ENCODE measurements at places on chromosomes 16 and 17.

- peak; percentile 31 for DNase-seq
Measured at GRCh38 chr16:49856672-49857330, 889 bp upstream of the ZNF423 start.

DNA sequence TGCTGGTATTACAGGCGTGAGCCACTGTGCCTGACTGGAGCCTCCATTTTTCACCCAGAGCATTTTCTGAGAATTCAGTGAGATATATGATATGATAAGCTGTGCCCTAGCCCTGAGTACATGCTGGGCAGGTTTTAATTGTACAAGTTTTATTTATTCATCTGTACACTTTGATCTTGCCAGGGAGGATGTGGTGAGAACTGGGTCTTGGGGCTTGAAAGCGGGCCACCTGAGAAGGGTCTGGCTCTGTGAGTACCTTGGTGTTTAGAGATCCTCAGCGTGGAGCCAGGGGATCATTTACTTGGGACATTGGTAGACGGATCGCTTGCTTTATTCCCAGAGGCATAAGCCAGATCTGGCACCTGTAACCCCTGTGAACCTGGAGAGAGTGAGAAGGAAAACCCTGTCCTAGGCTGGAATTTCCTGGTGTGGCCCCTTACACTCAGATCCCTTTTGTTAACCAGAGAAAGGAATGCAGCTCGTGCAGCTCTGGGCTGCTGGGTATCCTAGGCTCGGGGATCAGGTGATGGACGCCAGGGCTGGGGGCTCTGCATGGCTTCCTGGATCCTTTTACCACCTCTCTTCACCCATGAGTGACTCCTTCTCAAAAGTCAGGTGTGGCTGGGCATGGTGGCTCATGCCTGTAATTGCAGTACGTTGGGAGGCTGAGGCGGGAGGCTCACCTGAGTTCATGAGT, 91.9 kb downstream of the ABCC1 start:
- no peak for DNase-seq

DNA sequence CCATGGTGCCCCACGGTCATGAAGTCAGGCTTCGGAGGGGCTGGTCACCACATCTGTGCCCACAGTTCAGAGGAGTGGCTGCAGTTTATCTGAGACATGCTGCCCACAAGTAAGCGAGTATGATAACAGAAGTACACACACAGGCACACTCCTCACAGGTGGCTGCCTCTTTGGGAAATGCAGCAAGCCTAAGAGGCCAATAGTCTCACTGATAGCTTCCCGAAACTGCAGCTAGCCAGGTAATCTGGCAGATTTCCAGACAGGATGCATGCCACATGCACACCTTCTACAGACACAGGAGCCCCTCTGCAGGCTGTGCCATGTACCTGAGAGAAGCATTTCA, 12.6 kb upstream of the GFOD2 start:
- DNase-seq, result no peak

GRCh38 chr16:72187551-72187950, 15.6 kb upstream of the PMFBP1 start:
- DNase-seq, result no peak

- no peak for DNase-seq
Measured at GRCh38 chr17:7043182-7043496, 753 bp downstream of the SLC16A11 start.

DNA sequence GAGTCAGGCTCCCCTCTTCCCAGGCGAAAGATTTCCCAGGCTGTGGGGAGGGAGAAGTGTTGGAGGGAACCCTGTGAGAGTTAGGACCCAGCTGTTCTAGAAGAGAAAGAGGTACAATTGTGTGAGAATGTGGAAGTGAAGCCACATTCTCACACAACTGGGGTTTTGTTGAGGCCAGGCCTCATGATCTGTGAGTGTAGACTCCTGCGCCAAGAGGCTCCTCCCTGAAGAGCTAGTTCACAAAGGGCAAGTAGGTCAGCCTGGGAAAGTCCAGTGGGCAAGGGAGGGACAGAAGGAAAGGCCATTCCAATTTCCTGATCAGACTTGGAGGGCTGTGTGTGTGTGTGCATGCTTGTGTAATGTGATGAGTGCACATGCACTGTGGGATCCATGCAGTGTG, 15.2 kb downstream of the CD300LF start:
- DNase-seq, result no peak

GRCh38 chr17:70613681-70614080, 444.3 kb downstream of the KCNJ2 start:
- no peak for DNase-seq

GRCh38 chr16:5257462-5257861, 159.9 kb upstream of the EEF2KMT start:
- DNase-seq, result no peak

- DNase-seq, result no peak
Measured at GRCh38 chr17:21228111-21228510, 14.2 kb upstream of the TMEM11 start.

DNA sequence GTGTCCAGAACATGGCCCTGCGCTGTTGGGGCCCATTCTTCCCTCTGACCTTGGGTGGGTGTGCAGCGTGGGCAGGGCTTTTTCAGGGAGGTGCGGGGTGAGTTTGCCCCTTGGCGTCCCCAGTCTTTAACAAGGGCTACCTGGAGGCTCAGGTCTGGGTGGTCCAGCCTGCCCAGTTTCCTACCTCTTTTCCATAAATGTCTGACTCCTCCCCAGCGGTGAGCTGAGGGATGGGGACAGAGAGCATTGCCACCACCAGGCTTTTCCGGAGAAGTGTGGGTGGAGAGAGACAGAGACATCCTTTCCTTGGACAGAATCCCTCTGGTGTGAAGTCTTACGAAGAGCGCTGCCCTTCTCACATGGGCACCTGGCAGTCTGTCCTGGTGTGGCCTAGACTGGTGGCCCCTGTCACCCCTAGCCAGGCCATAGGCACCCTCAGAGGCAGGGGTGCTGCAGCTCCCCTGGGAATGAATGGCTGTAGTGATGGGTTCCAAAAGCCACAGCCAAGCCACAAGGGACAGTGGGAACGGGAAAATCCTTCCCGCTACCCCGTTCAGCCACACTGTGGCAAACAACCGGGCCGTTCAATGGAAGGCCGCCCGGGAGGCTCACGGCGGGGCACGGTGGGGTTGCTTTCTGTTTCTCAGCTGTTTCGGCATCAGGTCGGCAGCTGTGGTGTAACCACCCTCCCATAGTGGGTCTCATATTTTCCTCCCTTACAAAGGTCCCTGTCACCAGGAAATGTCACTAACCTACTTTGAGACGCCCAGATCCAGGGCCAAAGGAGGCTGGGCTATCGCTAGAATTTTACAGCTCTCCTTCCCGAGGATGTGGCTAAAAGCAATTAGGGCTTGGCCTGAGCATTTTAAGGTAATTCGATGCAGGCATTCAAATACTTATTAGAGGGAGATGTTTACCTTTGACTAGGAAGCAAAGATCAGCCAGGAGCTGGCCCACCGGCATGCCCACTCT, 61.9 kb upstream of the GSE1 start:
- DNase-seq, result no peak

DNA sequence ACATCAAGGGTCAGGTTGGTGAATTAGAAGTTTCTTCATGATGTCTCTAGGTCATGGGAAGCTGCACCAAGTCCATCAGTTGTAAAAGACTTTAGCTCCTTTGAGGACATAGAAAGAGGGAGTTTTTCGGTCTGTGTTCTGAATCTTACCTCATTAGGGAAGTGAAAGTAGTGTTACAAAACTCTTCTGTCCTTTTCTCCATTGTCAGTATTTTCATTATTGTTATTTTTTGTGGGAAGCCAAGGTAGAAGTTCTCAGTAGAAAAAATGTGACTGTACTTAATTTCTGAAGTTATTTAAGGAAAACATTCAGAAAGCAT, 24.2 kb downstream of the MAP3K3 start:
- DNase-seq, result no peak

DNA sequence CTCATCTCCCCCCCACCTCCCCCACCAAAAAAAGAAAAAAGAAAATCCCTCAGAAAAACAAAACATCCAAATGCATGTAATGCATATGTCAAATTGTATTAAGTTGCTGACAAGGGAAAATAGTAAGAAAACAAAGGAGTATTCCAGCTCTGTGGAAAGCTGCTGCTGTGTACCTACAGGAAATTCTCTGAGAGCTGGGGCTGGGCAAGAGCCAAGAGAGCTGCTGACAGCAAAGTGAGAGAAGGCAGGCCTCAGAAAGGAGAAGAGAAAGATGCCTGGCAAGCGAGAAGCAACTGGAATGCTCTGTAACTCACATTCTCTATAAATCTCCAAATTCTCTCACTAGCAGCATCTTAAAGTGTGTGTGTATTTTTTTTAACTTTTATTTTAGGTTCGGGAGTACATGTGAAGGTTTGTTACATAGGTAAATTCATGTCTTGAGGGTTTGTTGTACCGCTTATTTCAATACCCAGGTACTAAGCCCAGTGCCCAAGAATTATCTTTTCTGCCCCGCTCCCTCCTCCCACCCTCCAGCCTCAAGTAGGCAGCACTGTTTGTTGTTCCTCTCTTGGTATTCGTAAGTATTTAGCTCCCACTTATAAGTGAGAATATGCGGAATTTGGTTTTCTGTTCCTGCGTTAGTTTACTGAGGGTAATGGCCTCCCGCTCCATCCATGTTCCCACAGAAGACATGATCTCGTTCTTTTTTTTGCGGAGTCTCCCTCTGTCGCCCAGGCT, 24.4 kb downstream of the CNTROB start:
- no peak for DNase-seq

GRCh38 chr16:19295393-19295792, 9.9 kb downstream of the CLEC19A start:
- DNase-seq, result no peak

- DNase-seq, result no peak
Measured at GRCh38 chr16:29141586-29142324, 156.9 kb downstream of the LAT start.

GRCh38 chr17:42536372-42537155, 523 bp downstream of the NAGLU start:
- peak; percentile 77 for DNase-seq

DNA sequence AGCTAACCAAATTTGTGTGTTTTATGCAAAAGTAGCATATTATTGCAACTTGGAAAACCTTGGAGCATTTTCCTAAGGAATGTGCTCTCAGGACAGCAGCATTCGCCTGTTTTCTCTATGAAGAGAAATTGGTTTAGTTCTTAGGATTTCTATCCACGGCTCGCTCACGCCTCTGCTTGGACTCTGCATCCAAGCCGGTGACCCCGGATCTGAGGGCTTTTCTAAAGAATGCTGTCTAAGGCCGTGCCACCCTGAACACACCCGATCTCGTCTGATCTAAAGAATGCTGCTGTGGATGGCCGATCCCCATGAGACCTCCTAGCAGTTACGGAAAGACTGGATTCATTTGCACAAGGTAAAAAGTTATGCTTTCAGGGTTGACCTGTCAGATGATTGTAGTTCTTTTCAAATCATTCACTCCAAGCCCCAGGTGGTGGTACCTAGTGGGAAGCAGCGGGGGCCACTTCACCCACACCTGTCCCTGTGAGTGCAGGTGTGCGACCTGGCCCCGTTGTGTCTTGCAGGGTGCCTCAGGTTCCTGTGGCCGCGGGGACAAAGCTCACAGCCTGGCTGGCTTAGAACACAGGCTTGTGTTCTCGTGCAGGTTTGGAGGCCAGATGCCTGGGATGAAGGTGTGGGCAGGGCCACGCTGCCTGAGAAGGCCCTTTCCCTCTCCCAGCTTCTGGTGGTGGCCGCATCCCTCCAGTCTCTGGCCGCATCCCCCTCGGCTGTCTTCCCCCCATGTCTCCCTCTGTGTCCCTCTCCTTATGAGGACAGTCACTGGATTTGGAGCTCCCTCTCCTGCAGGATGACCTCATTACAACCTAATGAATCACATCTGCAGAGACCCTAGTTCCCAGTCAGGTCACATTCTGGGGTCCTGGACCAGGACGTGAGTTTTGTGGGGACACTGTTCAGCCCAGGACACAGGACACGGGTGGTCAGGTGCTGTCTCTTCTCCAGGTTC, 71.1 kb downstream of the BANP start:
- no peak for DNase-seq

GRCh38 chr16:31441956-31442355, 633 bp downstream of the ZNF843 start:
- no peak for DNase-seq

DNA sequence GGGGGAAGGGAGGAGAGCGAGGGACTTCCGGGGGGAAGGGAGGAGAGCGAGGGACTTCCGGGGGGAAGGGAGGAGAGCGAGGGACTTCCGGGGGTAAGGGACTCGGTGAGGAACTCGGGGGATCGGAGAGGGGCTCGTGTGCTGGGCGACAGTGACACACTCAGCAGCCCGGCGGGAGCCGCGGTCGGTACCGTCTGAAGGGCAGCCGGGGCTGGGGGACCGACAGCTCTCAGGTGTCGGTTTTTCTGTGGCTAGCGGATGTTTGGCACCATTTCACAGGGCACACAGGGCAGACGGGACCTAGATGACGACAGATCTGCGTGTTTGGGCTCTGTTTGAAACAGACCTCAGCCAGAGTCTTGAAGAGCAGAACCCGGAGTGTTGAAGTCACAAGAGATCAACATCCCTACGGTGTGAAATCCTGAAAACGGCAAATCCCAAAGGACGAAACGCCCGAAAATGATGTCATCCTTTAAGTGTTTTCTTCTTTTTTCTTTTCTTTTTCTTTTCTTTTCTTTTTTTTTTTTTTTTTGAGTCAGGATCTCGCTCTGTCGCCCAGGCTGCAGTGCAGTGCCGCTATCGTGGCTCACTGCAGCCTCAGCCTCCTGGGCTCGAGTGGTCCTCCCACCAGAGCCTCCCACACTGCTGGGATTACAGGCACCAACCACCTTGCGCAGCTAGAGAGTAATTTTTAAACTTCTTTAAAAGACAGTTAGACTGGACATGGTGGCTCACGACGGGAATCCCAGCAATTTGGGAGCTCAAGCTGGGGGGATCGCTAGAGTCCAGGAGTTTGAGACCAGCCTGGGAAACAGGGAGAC, 23.9 kb downstream of the ZNF778 start:
- peak; percentile 86 for DNase-seq

- no peak for DNase-seq
Measured at GRCh38 chr17:38415250-38416194, 12.7 kb upstream of the ARHGAP23 start.

Data from activated naive CD4-positive, alpha-beta T cell treated with anti-CD3 and anti-CD28 coated beads, Interleukin-2, amount 50 U/mL, for 72 hours (primary cell).